ENCODE measurements at places on chromosomes 7 and 10. TPM values are rescaled to one million over a fixed set of nuclear protein-coding genes. Genes with fewer than 3 reads are reported as not detected.

CDNF gene
- 4.4 TPM for total RNA-seq

MYOZ1 gene
- total RNA-seq, result 0.41 TPM

NRG3 gene
- 0.16 TPM for total RNA-seq

AKR1C4 gene
- not detected for total RNA-seq

GSDME gene
- 20.0 TPM for total RNA-seq

SNX10 gene
- total RNA-seq, result 21.6 TPM

DNAH11 gene
- 5.0 TPM for total RNA-seq

PDE6C gene
- total RNA-seq, result not detected

SFRP4 gene
- not detected for total RNA-seq

EMX2 gene
- not detected for total RNA-seq

RARRES2 gene
- not detected for total RNA-seq

PSMA2 gene
- total RNA-seq, result 58.8 TPM

GSAP gene
- 6.1 TPM for total RNA-seq

BAMBI gene
- total RNA-seq, result 65.3 TPM

SAMD9L gene
- 5.5 TPM for total RNA-seq
